ENCODE measurements at places on chromosomes 11 and 22.

DNA sequence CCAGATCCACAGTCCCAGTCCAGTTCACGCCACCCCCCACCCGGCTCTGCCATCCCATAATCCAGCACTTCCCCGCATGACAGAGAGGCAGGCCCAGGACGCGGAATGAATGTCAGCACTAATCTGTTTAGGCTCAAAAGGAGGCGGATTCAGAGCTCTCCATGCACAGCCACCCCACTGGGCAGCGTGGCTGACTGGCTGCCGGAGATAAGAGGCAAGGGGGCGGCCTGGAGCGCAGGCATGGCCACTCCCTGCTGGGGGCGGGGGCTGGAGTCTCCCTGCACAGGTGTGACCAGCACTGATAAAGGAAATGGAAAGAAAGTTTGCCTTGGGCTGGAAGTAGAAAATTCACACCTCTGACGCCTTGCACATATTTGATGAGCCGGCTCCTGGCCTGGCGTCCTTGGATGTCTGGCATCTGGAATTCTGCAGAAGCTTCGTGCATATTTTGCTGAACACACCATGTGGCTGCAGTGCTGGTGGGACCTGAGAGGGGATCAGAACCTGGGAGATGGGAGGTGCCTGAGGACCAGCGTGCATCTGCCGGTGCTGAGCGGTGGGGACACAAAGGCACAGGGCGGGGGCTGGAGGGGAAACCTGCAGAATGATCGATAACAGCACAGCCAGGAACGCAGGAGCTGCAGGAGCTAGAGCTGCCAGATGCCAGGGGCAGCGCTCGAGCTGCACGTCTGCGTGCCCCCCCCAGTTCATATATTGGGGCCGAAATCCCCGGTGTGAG lies 344.4 kb downstream of the CTTN start:
- H3K4me1 ChIP-seq = no peaks in the 10 kb centered on the region
- no peaks in the 10 kb centered on the region for H3K36me3 ChIP-seq
- H3K27me3 ChIP-seq = peaks cover 6% of the 10 kb centered on the region
- no peak overlapping the region for H3K4me3 ChIP-seq
- H3K27ac ChIP-seq = no peak overlapping the region

DNA sequence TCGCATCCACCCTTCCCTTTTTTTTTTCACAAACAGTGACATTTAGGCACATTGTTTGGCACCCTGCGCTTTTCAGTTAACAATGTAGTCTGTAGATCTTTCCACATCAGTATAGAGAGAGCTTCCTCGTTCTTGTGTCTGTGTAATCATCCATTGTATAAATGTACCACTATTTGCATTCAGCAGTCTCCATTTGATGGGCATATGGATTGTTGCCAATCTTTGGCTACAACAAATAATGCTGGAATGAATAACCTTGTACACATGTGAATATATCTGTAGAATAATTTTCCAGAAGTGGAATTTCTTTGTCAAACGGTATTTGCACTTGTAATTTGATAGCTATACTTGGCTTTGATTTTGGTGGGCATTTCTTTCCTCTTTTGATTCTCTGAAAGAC lies 17.1 kb downstream of the MPEG1 start:
- H3K27me3 ChIP-seq = no peaks in the 10 kb centered on the region
- H3K27ac ChIP-seq = no peak overlapping the region
- no peak overlapping the region for H3K4me3 ChIP-seq
- peaks cover 3% of the 10 kb centered on the region for H3K4me1 ChIP-seq

DNA sequence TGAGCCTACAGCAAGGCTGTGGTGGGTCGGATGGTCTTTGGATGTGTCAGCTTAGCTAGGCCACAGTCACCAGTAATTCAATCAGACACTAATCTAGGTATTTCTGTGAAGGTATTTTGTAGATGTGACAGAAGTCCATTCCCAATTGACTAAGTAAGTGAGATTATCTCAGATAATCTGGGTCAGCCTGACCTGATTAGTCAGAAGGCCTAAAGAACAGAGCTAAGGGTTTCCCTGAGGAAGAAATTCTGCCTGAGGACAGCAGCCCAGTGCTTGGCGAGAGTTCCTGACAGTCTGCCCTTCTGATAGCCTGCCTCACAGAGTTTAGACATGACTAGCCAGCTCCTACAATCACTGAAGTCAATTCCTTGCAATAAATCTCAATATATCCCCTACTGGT lies 28.7 kb downstream of the GUCD1 start:
- H3K36me3 ChIP-seq = no peaks in the 10 kb centered on the region
- no peaks in the 10 kb centered on the region for H3K4me1 ChIP-seq
- H3K27ac ChIP-seq = no peak overlapping the region
- no peak overlapping the region for H3K4me3 ChIP-seq
- no peak for DNase-seq

DNA sequence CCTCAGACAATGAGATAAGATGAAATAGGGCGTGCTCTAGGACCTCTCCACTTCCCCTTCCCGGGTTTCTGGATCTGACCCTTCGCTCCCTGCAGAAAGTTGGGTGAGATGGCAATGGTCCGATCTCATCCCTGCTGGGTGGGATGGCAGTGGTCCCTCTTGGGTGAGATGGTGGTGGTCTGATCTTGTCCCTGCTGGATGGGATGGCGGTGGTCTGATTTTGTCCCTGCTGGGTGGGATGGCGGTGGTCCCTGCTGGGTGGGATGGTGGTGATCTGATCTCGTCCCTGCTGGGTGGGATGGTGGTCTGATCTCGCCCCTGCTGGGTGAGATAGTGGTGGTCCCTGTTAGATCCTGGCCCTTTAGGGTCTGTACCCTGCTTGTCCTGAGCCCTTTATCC lies 21.3 kb downstream of the ST14 start:
- no peak overlapping the region for H3K4me3 ChIP-seq
- DNase-seq = no peak
- H3K27ac ChIP-seq = no peak overlapping the region

- H3K36me3 ChIP-seq = no peaks in the 10 kb centered on the region
- H3K4me1 ChIP-seq = no peaks in the 10 kb centered on the region
- no peaks in the 10 kb centered on the region for H3K27me3 ChIP-seq
- H3K4me3 ChIP-seq = no peak overlapping the region
- no peak overlapping the region for H3K27ac ChIP-seq
- no peak for DNase-seq
Observed at GRCh38 chr11:121807051-121807450, 309.0 kb downstream of the BLID start.

GRCh38 chr11:2462986-2463765 lies 18.4 kb downstream of the KCNQ1 start:
- no peak for DNase-seq
- H3K27ac ChIP-seq = no peak overlapping the region
- H3K36me3 ChIP-seq = no peaks in the 10 kb centered on the region
- H3K4me1 ChIP-seq = peaks cover 41% of the 10 kb centered on the region
- H3K4me3 ChIP-seq = no peak overlapping the region

DNA sequence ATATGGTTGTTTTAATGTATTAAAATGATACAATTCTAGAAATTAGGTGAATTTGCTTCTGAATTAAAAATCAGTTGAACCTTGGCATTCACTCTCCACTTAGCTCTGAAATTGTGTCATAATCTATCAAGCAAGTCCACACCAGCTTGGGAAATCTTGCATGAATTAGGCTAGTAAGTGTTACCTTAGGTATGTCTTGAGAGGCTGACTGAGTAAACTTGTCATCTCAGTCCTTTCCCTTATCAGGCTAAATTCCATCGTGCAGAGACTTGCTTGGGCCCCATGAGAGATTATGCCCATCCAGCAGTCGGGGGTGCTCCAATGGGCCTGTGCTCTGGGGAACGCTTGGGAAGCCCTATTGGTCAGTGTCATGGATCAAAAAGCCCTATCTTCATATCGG lies 33.9 kb upstream of the ST14 start:
- no peaks in the 10 kb centered on the region for H3K4me1 ChIP-seq
- H3K27ac ChIP-seq = no peak overlapping the region
- H3K27me3 ChIP-seq = no peaks in the 10 kb centered on the region
- H3K36me3 ChIP-seq = peaks cover 24% of the 10 kb centered on the region

- no peaks in the 10 kb centered on the region for H3K36me3 ChIP-seq
- peak; percentile 67 for DNase-seq
- no peaks in the 10 kb centered on the region for H3K27me3 ChIP-seq
- peak overlapping the region; percentile 81 for H3K4me3 ChIP-seq
- peaks cover 27% of the 10 kb centered on the region for H3K4me1 ChIP-seq
Observed at GRCh38 chr22:26658671-26659478, 1.5 kb downstream of the MIAT start.

- no peak for DNase-seq
- no peak overlapping the region for H3K4me3 ChIP-seq
- no peaks in the 10 kb centered on the region for H3K27me3 ChIP-seq
- no peaks in the 10 kb centered on the region for H3K36me3 ChIP-seq
- no peaks in the 10 kb centered on the region for H3K4me1 ChIP-seq
Observed at GRCh38 chr11:88590361-88590760, 252.8 kb upstream of the CTSC start.

Measured in effector memory CD4-positive, alpha-beta T cell (primary cell).